ENCODE measurements at places on chromosomes 2 and 18.

DNA sequence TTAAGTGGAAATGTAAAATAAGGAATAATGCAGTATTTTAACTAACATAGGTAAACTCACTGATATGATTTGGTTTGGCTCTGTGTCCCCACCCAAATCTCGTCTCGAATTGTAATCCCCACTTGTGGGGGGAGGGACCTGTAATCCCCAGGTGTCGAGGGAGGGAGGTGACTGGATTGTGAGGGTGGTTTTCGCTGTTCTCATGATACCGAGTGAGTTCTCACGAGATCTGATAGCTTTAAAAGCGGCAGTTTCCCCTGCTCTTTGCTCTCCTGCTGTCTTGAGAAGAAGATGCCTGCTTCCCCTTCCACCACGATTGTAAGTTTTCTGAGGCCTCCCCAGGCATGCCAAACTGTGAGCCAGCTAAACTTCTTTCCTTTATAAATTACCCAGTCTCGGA lies 109.4 kb upstream of the LYPD6 start:
- no peak for DNase-seq

DNA sequence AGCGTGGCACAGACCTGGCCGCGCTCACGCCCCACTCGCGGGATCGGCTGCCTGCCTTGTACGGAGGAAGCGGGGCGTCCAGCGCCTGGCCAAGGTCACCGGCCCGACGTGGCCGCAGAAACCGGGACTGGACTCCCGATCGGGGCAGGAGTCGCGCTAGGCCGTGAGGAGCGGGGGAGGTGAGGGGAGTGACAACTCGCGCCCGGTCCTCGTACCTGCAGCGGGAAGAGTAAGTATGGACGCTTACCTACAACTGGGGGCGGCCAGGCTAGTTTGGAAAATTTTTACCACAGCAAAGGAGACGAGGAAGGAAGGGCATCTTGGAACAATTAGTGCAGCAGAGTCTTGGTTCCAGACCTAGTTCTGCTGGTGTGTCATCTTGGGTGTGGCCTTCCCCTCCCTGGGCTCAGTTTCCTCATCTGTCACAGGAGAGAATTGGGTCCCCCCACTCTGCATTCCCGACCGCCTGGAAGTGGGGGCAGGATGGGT lies 693 bp downstream of the UBE2F start:
- DNase-seq = no peak

GRCh38 chr2:210445116-210445707 lies 31.3 kb downstream of the LANCL1 start:
- DNase-seq = peak; percentile 65

DNA sequence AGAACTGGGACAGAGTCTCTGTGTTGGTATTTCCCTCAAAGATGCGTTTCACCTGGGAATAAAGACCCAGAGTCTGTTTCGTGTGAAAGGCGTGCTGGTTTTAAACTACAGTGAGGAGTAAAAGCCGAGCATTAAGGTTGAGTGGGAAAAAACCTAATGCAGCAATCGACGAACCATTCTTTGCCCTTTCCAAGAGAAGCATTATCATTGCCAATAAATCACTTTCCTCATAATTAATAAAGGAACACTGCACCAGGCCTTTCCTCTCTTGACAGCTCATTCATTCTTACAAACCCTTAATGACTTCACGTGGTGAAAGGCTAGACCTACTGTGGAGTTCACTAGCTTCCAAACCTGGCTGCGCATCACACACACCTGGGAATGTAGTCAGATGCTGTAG lies 896 bp upstream of the SLC8A1 start:
- no peak for DNase-seq

DNA sequence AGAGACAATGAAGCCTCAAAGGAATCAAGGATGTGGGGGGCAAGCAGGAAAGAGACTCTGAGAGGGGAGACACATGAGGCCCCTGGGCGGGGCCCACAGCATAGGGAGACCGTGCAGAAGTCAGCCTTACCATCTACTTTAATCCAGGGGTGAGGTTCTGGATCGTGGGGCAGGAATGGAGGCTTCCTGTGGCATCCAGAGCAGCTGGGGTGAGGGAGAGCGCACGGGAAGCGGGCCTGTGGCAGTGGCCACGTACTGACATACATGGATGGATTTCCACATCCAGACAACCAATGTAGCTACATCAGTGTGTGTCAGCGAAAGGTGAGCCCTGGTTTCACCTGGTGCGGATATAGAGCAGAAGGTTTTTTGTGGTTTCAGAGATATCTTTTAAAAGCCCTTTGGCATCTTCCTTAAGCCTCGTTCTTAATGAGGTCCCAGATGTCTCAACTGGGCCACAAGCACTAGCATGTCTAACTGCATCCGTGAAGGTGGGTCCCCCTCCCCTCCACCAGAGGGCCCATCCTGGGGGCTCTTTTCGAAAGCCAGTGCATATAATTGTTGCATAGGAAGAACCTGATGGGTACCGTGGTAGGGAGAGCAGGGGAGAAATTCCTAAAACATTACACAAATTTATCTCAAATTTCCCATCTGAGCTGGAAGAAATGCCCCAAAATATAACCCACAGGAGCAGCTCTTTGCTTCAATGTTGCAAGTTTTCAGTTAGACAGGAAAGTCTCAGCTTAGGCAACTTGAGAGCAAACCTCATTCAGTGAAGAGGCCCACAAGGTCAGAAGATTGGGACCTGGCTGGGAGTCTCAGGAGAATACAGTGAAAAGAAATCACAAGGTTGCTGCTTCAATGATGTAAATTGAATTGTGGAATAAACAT lies 90.9 kb downstream of the SP3 start:
- DNase-seq = no peak

DNA sequence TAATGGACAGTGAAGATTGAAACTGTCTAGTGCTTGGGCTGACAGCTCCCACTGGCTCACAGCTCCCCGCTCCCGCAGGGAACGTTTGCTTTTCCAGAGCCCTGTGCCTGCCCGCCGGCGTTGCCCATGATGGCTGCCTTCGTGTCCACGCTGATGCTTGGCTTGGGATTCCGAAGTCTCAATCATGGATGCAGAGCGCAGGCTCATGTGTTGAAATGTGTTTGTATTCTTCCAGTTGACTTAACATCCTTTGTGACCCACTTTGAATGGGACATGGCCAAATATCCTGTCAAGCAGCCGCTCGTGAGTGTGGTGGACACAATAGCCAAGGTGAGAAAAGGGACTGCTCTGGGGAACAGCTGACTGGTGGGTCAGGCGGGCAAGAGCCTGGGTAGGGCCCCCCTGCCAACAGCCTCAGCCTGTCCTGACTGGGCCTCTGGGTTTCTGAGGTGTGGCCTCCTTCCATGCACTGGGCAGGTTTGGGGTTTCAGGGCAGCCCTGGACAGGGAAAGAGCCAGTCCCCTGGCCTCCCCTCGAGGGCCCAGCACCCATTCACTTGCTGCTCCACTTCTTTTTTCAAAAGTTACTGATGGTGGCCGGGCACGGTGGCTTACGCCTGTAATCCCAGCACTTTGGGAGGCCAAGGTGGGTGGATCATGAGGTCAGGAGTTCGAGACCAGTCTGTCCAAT lies 42.8 kb downstream of the ATP6V1C2 start:
- DNase-seq = no peak

DNA sequence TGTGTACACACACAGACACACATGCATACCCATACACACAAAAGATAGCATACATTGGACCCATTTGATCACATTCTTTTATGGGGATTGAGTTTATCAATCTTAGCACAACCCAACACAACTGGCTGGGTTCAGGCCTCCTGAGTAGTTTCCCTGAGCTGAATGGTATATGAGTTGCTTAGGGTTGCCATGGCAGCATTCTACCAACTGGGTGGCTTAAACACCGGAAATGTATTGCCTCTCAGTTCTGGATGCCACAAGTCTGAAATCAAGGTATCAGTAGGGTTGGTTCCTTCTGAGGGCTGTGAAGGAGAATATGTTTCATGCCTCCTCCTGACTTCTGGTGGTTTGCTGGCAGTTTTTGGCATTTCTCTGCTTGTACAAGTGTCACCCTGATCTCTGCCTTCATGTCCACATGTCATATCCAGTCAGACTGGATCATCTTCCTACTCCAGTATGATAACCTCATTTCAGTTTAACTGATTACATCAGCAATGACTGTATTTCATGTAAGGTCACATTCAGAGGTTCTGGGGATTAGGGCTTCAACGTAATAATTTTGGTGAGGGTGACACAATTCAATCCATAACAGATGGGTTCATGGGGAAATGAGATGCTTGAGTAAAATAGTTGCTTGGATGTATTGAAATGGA lies 212.7 kb downstream of the KCNE4 start:
- DNase-seq = no peak
